ENCODE measurements at places on chromosomes 2 and 18.

DNA sequence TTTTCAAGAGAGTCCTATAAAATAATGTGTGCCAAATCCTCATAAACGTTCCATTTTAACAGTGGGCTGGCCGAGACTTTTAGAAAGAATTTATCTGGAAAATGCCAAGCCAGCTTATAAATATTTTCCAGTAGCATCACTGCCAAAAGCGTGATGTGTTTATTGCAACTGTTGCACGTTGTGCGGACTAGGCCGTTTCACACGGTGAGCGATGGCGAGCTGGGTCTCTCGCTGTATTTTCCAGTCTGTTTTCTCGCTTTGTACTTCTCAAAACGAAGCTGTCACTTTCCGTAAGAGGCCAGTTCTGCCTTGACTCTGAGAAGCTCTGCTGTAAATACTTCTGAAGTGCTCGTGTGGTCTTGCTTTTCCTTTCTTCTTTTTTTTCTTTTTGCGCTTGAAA, 65.0 kb upstream of the ZNF236 start:
- no peak for DNase-seq

DNA sequence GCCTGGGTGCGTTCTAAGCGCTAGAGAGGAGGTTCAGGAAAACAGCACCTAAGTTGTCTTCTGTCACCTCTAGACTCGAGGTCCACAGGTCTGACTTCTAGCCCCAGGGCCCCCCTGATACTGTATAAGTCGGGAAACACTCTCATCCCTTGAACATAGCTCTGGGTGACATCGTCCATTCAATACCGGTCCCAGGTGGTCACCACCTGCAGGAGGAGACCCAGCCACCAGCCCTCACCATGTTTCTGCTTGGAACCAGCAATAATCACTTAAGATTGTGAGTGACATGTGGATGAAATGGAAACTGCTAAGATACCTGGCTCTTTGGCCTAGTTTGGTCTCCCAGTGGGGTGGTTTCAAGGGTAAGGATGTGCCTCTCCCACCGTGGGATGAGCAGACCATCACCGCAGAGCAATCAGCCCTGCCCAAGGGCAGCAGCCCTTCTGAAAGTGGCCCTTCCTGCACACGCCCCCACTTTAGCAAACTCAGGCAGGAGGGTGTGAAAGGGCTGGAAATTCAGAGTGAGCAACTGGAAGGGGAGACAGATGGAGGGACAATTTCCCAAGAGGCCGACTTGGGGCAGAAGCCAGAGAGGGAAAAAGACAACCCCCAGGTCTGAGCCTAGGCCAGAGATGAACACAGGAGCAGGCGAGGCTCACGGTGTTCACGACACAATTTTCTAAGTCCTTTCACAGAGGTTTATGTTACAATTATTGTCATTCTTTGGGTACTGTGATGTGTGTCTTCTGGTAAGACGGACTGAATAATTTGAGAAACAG, 95.2 kb downstream of the ZNF516 start:
- DNase-seq: no peak

- no peak for DNase-seq
These were observed 22.2 kb downstream of the ZNF516 start for GRCh38 chr18:76472829-76473228.

GRCh38 chr18:76364282-76365259, 130.5 kb downstream of the ZNF516 start:
- no peak for DNase-seq

DNA sequence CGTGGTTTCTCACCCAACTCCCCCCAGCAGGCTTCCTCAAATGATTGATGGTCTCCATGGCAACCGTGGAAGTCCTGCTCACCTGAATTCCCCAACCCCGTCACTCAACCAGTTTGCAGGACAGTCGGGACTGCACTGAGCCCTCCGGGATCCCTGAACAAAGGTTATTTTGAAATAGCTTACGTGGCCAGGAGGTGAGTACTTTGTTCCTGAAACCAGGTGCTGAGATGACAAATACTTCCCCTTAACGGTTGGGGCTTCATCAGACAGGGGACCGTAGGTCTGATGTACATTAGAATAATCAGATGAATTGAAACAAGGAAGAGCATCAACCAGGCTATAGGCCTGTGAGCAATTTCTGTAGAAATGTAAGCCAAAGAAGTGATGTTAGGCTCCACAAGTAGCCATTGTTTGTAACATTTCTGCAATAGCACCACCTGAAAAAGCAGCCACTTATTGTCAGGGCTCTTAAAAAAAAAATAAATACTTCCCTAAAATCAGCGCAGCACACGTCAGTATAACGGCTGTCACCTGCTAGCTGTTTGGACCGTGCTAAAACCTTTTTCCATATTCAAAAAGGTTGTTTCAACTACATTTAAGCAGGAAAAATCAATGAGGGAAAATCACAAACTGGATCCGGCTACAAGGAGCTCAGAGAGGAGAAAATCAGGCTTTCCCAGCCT, 206.4 kb upstream of the ID2 start:
- DNase-seq: no peak
